Fibroblast of the conjunctiva (primary cell): ENCODE measurements at places on chromosomes 5 and 9.

DNA sequence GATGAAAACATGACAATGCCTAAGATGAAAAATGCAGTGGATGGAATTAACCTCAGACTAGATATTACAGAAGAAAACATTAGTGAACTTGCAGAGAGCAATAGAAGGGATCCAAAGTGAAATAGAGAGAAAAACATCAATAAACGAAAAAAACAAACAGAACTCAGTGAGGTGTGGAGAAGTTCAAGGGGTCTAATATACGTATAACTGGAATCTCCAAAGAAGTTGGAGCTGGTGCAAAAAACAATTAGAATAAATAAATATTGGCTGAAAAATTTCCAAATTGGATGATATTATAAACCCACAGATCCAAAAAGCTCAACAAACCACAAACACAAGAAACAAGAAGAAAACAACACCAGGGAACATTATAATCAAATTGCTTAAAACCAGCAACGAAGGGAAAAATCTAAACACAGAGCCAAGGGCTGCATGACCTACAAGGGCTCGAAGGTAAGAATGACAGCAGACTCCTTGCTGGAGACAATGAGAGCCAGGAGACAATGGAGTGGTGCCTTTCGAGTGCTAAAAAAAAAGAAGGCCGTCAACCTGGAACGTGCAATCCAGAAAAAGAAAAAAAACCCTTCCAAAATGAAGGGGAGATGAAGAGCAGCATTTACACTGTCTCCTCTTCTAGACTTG lies 11.8 kb downstream of the FAM163B start:
- no peak for DNase-seq

GRCh38 chr5:60541980-60542379 lies 158.0 kb downstream of the DEPDC1B start:
- peak; percentile 5 for DNase-seq

- DNase-seq, result peak; percentile 87
Observed at GRCh38 chr9:115923903-115924668, 229.5 kb upstream of the PAPPA start.

DNA sequence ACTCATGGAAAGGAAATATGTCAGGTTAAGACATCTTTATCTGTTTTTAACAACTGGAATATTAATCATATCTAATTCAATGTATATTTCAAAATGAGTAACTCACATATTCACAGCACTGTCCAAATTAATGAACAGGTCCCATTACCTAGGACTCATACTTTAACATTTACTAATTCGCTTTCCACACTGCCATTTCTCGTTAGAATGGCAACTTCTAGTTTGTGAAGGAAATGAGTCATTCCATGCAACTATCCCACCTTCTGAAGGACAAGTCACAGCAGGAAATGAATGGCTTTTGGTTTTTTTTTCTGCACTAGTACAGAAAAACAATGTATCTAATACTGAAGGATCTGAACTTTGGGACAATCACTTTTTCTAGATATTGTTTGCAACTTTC lies 24.6 kb upstream of the IFNK start:
- DNase-seq, result no peak

- DNase-seq, result no peak
Observed at GRCh38 chr5:23677996-23678395, 170.6 kb downstream of the PRDM9 start.
